Right lobe of liver (tissue), 6 donors: ENCODE measurements at places on chromosomes 2 and 18.

- DNase-seq, result no peak
Measured at GRCh38 chr2:238420442-238420841, 6.3 kb upstream of the ASB1 start.

DNA sequence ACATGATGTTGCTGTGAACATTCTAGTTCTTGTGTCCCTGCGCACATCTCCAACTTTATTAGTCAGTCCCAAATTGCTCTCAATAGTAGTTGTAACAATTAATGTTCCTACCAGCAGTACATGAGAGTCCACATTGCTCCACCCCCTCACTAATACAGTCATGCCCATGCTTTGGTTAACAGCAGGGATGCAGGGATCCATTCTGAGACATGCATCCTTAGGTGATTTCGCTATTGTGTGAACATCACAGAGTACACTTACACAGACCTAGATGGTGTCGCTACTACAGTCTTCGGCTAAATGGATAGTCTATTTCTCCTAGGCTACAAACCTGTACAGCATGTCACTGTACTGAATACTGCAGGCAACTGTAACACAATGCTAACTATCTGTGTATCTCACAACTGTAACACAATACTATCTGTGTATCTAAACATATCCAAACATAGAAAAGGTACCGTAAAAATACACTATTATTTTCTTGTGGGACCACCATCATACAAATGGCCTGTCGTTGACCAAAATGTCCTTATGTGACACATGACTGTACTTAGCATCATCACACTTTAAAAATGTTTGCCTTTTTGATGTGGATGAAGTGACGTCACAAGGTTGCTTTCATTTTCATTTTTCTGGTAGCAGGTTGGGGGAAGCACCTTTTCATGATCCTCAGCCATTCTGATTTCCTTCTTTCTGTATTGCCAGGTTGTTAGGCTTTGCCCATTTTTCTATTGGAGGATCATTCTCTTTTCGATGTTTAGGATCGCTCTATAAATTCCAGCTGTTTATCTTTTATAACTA is 82.9 kb upstream of the RNF152 start:
- DNase-seq, result no peak

GRCh38 chr2:205763708-205764211 is 81.5 kb downstream of the NRP2 start:
- DNase-seq, result no peak

DNA sequence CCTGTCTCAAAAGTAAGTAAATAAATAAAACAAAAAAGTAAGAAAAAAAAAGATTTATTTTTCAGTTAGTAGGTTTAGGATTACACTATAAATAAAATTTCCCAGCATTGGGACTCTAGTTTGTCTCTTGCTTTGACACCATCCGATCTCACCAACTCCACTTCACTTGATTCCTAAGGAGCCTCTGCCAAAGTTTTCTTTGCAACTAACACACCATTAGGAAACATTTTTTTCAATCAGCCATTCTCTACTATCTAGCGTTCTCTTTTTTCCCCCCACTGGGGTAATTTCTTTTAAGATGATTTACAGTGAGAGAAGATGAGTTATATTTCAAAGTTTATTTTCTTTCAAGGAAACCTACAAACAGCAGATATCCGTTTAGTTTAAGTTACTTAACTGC is 10.6 kb upstream of the NEMP2 start:
- DNase-seq, result no peak

GRCh38 chr2:59961746-59962145 is 591.7 kb downstream of the BCL11A start:
- DNase-seq, result no peak

DNA sequence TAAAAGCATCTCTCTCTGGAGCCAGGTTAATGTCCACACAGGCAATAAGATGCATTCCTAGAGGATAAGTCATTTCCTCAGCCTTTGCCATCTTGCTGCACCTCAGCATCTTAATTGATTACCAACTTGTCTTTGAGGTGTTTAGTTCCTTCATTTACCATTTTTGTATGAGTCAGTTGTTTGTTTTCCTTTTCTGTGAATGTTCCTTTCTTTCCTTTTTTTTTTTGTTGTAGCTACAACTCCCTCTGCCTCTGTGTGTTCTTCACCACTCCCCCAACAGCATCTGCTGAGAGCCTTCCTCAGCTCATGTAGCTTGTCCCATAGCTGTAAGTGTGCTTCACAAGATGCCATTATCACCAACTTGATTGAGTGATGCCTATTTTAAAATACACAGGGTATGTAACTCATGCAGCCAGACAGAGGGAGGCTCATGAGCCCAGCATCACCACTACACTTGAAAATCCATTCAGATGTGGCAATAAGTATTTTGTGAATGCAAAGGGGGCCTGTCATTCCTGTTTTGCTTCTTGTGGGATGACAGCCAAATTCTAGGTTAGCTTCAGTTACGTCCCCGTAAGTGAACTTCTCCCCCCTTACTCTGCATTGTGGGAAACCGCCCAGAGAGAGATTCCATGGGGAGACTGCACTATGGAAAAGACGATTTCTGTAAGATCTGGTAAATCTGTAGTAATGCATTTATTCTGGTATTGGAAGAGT is 315.9 kb upstream of the ZEB2 start:
- no peak for DNase-seq

DNA sequence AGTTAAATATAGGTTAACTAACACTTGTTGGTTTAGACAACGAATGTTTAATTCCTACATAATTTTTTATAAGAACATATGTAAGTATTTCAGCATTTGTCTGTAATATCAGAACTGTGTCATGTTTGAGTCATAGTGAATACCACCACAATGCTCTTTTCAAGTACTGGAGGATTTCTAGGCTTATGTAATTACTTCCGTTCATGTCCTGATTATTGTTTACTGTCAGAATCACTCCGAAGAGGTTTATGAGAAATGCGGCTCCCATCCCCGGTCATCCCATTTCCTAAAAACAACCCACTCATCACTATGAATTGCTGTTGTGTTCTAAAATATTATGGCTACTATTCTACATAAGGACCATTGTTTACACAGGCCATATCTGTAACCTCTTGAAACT is 45.1 kb downstream of the CDH19 start:
- DNase-seq, result no peak

DNA sequence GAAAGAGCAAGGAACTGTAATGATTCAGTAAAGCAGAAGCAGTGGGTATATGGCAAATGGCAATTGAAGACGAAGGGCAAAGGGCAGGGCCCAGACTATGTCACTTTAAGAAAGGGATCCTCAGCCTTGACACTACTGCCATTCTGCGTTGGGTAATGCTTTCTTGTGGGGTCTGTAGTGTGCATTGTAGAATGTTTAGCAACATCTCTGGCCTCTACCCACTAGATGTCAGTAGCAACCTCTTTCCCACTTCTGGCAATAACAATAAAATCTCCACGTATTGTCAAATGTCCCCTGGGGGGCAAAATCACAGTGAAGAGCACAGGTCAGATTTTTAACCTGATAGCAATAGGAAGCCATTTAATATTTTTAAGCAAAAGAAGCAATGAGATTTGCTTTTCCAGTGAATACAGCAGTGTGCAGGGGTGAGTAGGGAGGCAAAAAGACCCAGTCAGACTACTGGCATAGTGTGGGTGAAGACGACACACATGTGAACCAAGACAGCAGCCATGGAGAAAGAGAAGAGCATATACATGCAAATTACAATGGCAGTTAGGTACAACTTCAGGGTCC is 209.5 kb downstream of the DYM start:
- DNase-seq, result no peak

GRCh38 chr2:145032791-145033190 is 512.9 kb upstream of the ZEB2 start:
- DNase-seq, result no peak

- no peak for DNase-seq
Measured at GRCh38 chr18:25287106-25287505, 64.9 kb downstream of the ZNF521 start.

GRCh38 chr2:232088771-232089170 is 127.3 kb downstream of the DIS3L2 start:
- DNase-seq, result no peak

GRCh38 chr2:238963161-238963970 is 115.5 kb downstream of the TWIST2 start:
- DNase-seq, result no peak

- peak; percentile 32 for DNase-seq
Measured at GRCh38 chr2:240142256-240142775, 1.9 kb upstream of the OTOS start.

GRCh38 chr2:160741271-160741670 is 247.7 kb upstream of the RBMS1 start:
- DNase-seq, result no peak

DNA sequence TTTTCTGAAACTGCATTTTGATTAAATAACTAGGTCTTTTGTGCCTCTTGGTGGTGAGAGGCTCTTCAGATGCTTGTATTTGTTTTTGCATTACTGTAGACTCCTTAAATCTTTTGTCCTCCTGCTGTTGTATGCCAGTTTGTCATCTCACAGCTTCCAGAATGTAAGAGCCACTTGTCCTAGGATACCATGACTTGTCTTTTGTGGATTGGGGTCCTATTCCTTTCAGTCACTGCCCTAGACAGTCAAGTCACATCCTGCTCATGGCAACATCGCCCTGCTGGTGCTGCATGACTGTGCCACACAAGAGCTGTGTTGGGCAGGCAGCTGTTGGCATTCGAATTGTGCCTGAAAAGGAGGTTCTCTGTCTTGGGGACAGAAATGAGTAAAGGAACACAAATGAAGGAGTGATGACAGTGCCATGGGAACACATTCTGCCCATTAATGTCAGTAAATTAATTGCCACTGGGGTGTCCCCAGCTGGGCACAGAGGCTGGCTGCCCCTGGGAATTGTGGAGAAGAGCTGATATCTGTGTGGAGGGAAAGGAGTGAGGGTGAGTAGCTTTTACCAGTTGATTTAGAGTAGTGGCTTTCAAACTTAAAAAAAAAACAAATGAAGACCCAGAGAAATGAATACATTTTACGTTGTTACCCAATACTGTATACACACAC is 140.3 kb downstream of the ARL6IP6 start:
- DNase-seq, result no peak

DNA sequence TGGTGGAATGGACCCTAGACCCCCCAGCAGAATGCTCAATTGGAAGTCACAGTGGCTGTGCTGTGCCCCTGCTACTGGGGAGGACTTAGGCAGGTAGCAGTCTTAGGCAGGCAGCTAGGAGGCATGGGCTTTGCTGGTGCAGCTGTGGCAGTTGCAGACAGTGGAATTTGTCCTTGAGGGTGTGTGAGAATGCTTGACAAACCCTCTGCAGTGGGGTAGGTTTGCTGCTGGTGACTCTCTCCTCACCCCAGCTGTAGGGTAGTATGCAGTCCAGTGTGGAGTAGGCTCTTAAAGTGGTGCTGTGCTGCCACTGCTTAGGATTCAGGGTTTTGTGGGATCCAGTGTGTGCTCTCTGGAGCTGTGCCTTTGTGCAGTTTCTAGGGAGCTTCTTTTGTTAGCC is 61.3 kb downstream of the NUP35 start:
- no peak for DNase-seq

DNA sequence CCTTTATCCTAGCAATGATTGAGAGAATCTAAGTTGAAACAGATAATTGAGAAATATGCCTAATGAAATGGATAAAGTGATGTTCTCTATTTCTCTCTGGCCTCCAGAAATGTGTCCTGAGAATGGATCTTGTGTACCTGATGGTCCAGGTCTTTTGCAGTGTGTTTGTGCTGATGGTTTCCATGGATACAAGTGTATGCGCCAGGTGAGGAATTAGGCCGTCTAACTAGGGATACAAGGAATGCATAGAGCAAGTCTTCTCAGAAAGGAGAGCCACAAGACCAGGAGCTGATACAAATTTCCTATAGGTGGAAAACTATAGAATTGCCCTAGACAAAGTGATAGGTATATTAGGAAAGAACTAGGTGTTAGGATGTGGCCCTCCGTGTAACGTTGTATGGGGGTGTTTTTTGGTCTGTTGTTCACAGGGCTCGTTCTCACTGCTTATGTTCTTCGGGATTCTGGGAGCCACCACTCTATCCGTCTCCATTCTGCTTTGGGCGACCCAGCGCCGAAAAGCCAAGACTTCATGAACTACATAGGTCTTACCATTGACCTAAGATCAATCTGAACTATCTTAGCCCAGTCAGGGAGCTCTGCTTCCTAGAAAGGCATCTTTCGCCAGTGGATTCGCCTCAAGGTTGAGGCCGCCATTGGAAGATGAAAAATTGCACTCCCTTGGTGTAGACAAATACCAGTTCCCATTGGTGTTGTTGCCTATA is 592 bp upstream of the CAD start:
- no peak for DNase-seq

DNA sequence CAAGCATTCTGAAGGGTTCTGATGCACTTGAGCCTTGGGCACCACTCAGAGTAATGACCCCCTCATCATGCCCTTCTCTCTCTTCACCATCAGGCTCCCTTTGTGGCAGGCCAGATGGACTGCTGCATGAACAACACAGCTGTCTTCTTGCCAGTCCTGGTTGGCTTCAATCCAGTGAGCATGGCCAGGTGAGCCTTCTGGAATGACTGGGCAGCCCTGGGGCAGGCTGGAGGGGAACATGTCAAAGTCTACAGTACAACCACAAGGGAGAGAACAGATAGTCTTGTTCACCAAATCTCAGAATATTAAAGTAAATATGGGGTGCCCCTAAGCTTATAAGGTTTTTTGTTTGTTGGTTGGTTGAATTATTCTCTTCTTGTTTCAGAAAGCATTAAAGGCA is 4.4 kb downstream of the GCKR start:
- DNase-seq, result peak; percentile 74

DNA sequence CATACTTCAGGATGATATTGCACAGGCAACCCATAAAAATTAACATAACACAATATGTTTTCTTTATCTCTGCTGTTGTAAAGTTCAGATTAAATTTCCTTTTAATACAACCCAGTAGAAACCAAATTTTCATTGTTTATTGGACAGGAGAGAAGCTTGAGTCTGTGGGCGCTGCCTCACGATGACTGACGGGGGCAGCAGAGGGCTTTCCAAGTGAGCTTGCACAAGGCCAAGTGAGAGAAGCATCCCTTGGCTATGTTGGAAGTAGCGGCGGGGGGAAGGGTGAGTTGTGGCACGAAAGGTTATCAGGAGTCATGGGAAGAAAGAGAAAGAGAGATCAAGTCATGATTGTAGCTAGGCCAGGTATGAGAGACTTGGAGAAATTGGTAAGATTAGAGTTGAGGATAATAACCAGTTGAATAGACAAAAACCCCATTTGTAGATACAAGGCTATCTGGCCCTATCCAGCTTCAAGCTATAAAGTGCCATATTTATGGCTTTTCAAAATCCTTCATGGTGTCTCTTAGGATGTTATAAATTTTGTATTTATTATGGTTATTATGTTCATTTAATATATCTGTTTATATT is 413.7 kb upstream of the FAM98A start:
- peak; percentile 47 for DNase-seq

DNA sequence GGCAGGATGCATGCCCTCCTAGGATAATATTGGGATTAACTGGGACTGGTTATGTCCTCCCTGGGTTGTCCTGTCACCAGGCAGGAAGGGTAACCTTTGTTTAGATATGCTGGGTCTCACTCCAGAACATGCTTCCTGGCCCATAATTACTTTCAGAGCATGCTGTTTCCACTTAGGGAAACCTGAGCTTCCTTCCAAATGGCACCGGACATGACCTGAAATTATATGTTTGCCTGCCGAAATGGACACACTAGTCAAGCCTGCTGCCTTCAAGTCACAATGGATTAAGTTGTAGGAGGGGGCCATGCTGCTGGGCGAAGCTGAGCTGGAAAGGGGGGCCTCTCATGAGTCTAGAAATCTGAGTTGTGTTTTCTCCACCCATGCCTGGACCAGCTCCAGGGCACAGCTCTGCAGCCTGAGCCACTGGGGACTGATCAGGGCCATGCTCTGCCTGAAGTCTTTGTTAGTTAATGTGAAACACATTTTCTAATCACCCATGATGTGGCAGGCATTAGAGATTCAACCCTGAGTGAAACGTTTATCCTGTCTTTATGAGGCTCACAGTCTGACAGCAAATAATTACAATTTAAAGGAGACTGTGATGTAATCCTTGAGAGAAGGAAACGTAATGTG is 273.3 kb downstream of the TNS1 start:
- no peak for DNase-seq
